AG09319 (cell line): ENCODE measurements at places on chromosomes 2 and 18.

- no peak for DNase-seq
These were observed 194.1 kb upstream of the GLI2 start for GRCh38 chr2:120541553-120541932.

- DNase-seq, result no peak
These were observed 111.0 kb downstream of the ERBB4 start for GRCh38 chr2:212427638-212428037.

DNA sequence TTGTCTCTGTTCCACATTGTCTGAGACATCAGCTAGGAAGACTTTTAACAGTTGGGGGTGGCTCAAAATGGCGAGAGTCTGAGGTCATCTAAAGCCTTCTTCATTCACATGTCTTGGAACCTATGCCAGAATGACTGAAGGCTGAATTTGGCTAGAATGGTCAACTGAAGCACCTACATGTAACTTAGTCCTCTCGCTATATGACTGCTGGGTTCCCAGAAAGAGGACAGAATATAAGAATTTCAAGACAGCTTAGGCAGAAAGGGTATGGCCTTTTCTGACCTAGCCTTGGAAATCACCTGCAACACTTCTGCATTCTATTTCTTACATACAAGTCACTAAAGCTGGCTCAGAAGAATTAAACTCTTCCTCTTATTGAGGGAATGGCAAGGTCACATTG lies 75.6 kb upstream of the OTX1 start:
- no peak for DNase-seq

DNA sequence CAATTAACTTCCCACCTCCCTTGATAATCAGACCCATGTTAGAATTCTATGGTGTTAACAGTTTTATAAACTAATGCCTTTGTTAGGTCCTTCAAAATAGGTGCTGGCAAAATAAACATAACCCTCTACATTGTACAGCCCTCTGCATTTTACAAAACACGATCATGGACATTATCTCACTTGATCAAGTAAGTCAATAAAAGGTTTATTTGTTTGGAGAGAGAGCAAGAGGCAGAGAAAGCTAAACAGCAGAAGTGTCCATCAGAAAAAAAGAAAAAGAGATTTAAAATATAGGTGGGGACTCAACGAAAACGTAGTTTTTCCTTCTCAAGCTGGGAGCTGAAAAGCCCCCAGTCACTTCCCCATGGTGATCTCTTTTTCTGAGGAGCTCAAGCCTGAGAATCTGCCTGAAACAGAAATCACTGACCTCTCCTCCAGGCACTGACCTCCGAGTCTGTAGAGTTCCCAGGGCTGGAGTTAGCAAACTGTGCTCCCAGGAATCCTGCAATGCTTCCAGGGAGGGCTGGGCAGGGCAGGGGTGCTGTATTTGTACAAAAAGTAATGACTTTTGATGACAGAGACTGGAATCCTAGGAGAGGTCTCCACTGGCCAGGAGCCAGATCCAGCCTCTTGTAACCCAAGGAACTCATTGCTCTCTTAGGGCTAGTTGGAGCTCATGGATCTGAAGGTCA lies 137.8 kb upstream of the KLHL29 start:
- DNase-seq, result no peak

DNA sequence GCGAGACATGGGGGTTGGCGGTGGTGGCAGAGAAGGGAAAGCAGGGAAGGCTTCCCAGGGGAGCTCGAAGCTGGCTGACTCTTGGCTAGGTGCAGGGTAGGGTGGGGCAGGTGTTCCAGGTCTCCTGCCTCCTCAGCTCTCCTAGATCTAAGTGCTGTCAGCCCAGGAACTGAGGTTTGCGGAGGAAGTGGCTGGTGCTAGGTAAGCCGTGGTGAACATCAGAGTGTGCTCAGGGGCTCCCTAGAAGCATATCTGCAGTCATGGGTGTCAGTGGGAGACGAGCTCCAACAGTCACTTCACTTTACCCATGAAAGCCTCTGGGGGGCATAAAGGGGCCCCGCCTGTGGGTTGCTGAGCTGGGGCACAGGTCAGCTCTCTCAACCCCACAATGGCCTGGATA lies 34.1 kb downstream of the ARHGEF4 start:
- no peak for DNase-seq

- no peak for DNase-seq
These were observed 5.0 kb upstream of the SMAD2 start for GRCh38 chr18:47935321-47936055.
